Iris pigment epithelial cell (primary cell): ENCODE measurements at places on chromosomes 7 and 10.

GRCh38 chr10:6305401-6306321 lies 102.9 kb downstream of the PFKFB3 start:
- DNase-seq: no peak

GRCh38 chr7:116433246-116433645 lies 66.3 kb upstream of the CAV2 start:
- peak; percentile 47 for DNase-seq

- DNase-seq: peak; percentile 47
Observed at GRCh38 chr10:24207781-24208611, 942 bp upstream of the KIAA1217 start.

GRCh38 chr10:102523250-102524029 lies 19.7 kb downstream of the SUFU start:
- peak; percentile 72 for DNase-seq
